Activated T-helper 2 cell treated with anti-CD3 and anti-CD28 coated beads, Interferon-gamma antibody, Interleukin-2, Interleukin-4, amounts not matched to agents 10 μg/mL and 5 μg/mL and 100 μg/mL, durations not matched to agents 14 hours and 24 hours and 36 hours (primary cell): ENCODE measurements at places on chromosomes 4 and X.

DNA sequence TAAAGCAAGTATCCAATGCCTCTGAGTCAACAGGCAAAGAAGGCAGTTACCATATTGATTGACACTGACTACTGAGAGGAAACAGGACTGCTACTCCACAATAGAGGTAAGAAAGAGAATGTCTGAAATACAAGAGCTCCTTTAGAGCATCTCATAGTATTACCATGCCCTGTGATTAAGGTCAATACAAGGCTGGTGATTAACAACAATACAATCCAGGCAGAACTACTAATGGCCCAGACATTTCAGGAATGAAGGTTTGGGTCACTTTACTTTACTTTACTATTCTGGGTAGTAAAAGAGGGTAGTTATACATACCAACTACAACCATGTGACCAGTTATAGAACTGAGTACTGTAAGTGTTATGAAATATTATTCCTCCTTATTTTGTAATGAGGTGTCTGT, 44.5 kb downstream of the BRWD3 start:
- peaks cover 24% of the 10 kb centered on the region for H3K4me1 ChIP-seq
- H3K27me3 ChIP-seq: no peaks in the 10 kb centered on the region
- DNase-seq: no peak
- no peak overlapping the region for H3K27ac ChIP-seq
- no peak overlapping the region for H3K4me3 ChIP-seq

DNA sequence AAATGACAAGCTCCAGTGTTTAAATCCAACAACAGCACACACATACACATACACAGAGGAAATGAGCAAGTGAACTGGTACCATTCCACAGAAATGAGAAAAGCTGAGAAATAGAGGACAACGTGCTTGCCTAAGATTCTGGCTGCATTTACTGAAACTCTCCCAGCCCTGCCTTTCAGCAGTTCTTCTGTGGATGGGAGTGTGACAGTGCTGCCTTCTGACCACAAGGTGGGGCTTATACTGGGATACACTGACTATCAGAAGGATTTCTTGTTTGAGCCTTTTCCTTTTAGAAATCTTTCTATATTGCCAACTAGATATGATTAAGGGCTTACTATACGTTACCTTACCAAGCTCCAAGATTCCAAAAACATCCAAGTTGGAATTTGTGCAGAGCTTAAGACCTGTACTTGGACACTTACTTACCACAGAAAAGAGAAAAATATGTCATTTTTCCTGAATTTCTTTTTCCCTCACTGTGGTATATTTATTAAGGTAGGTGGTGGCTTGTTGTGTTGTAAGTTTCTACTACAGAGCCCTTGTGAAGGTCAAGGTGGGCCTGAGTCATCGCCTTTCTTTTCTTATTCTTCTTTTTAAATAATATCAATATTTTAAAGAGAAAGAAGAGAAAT, 10.7 kb upstream of the CXCL8 start:
- H3K4me3 ChIP-seq: no peak overlapping the region
- H3K27ac ChIP-seq: no peak overlapping the region
- H3K4me1 ChIP-seq: peaks cover 18% of the 10 kb centered on the region

DNA sequence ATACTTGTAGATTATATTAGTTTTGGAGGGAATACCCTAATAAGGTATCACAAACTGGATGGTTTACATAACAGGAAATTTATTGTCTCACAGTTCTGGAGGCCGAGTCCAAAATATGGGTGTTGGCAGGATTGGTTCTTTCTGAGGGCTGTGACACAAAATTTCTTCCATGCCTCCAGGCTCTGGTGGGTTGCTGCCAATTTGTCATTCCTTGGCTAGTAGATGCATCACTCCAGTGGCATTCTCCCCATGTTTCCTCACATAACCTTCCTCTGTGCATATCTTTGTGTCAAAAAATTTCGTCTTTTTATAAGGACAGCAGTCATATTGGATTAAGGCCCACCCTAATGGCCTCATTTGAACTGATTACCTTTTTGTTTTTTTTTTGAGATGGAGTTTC, 49.3 kb downstream of the APELA start:
- H3K4me3 ChIP-seq: no peak overlapping the region
- no peaks in the 10 kb centered on the region for H3K36me3 ChIP-seq
- no peaks in the 10 kb centered on the region for H3K4me1 ChIP-seq
- DNase-seq: no peak
- no peaks in the 10 kb centered on the region for H3K27me3 ChIP-seq

DNA sequence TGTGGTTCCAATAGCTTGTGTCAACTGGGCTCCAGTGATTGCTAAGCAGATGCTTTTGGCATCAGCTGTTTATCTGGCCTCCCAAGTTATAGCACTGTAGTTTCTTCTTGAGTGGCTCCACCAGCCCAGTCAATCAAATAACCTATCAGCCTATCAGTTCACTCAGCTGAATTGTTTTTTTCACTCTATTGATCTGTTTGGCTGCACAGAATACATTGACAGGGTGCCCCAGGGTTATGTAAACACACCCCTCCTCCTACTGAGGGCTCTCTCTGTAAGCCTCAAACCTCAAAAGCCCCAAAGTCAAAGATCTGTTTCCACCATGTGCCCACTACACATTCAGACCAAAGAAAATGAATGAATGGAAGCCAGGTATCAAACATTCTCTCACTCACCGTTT, 214.0 kb downstream of the HS6ST2 start:
- peaks cover 12% of the 10 kb centered on the region for H3K4me1 ChIP-seq
- no peak for DNase-seq
- H3K36me3 ChIP-seq: no peaks in the 10 kb centered on the region
- H3K4me3 ChIP-seq: no peak overlapping the region

GRCh38 chr4:153234885-153235284, 30.6 kb downstream of the TRIM2 start:
- peaks cover 24% of the 10 kb centered on the region for H3K27me3 ChIP-seq
- peaks cover 8% of the 10 kb centered on the region for H3K4me1 ChIP-seq
- H3K4me3 ChIP-seq: no peak overlapping the region
- no peak overlapping the region for H3K27ac ChIP-seq
- DNase-seq: no peak

GRCh38 chrX:22314692-22315091, 42.0 kb downstream of the CBLL2 start:
- H3K4me3 ChIP-seq: no peak overlapping the region
- no peak for DNase-seq
- no peaks in the 10 kb centered on the region for H3K4me1 ChIP-seq
- H3K36me3 ChIP-seq: no peaks in the 10 kb centered on the region

DNA sequence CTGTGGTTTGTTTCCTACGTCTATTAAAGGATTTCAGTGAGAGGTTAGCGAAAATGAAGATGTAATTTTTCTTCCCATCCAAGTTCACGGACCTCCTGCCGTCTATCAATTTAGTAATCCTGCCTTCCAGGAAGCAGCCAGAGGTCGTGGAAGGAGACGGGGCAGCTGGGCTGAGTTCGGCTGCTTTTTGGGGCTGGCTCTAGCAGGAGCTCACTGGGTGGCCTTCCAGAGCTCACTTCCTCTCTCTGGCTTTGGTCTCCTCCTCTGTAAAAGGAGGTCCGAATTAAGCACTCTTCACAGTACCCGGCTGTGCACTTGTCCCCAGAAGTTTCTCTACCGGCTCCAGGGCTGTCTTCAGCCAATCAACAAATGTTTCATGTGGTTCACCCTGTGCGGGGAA, 295.4 kb downstream of the BCOR start:
- peaks cover 4% of the 10 kb centered on the region for H3K36me3 ChIP-seq
- H3K27me3 ChIP-seq: no peaks in the 10 kb centered on the region
- peaks cover 5% of the 10 kb centered on the region for H3K4me1 ChIP-seq
- no peak overlapping the region for H3K27ac ChIP-seq

- H3K4me1 ChIP-seq: no peaks in the 10 kb centered on the region
- no peaks in the 10 kb centered on the region for H3K36me3 ChIP-seq
- no peak for DNase-seq
- no peaks in the 10 kb centered on the region for H3K27me3 ChIP-seq
- no peak overlapping the region for H3K4me3 ChIP-seq
Measured at GRCh38 chr4:148261848-148262247, 180.4 kb downstream of the NR3C2 start.

DNA sequence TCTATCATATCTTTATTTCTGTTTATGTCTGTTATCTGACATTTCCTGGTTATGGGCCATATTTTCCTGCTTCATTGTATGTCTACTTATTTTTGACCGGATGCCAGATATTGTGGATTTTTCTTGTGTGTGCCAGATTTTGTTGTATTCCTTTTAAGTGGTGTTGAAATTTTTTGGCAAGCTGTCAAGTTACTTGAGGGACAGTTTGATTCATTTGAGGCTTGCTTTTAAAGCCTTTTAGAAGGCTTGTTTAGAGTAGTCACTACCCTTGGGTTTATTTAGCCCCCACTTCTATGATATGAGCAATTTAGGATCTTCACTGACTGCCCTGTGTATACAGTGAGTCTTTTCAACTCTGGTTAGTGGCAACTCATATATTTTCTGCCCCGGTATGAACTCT, 29.2 kb upstream of the NPY2R start:
- H3K36me3 ChIP-seq: no peaks in the 10 kb centered on the region
- no peak for DNase-seq
- H3K4me3 ChIP-seq: no peak overlapping the region
- no peaks in the 10 kb centered on the region for H3K4me1 ChIP-seq
- no peak overlapping the region for H3K27ac ChIP-seq
- H3K27me3 ChIP-seq: no peaks in the 10 kb centered on the region

GRCh38 chr4:26238426-26238777, 82.4 kb upstream of the RBPJ start:
- DNase-seq: no peak
- H3K27me3 ChIP-seq: no peaks in the 10 kb centered on the region
- H3K27ac ChIP-seq: peak overlapping the region; percentile 81
- H3K4me1 ChIP-seq: peaks cover 22% of the 10 kb centered on the region
- no peak overlapping the region for H3K4me3 ChIP-seq

DNA sequence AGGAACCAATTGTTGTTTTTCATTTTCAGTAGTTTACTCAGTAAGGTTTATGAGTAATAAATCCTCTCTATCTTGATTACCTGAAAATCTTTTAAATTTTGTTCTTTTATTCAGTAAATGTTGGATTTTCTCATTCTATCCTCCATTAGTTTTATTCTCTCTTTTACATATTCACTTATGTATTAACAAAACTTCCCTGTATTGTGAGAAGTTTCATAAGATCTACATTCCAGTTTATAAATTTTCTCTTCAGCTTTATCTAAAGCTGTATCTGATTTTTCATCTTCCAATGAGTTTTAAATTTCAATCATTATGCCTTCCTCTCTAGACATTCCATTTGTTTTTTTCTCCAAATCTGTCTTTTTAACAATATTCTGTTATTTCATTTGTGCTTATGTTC, 310.2 kb downstream of the UNC5C start:
- peaks cover 7% of the 10 kb centered on the region for H3K36me3 ChIP-seq
- no peak overlapping the region for H3K4me3 ChIP-seq
- no peaks in the 10 kb centered on the region for H3K4me1 ChIP-seq
- H3K27me3 ChIP-seq: no peaks in the 10 kb centered on the region

GRCh38 chr4:94284889-94285288, 57.7 kb downstream of the HPGDS start:
- no peak for DNase-seq
- H3K4me1 ChIP-seq: peaks cover 4% of the 10 kb centered on the region
- no peak overlapping the region for H3K27ac ChIP-seq
- no peaks in the 10 kb centered on the region for H3K27me3 ChIP-seq
- peaks cover 62% of the 10 kb centered on the region for H3K36me3 ChIP-seq
- H3K4me3 ChIP-seq: no peak overlapping the region

DNA sequence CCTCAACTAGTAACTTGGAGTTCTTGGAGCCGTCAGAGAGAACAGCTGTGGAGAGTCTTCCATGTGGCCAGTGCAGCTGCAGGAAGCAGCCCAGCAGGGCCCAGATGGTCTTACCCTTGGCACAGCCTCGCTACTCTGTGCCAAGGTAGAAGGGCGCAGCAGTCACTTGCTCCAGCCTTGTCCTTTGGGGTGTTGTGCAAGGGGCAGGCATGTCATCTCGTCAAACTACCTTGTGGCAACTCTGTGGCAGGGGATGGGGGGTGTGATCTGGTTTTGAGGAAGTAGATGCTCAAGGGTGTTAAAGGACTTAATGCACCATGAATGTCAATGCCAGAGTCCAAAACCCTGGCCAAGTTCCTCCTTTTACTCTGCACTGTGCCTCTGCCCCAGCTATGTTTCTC, 34.2 kb upstream of the TBC1D14 start:
- no peak overlapping the region for H3K4me3 ChIP-seq
- H3K27ac ChIP-seq: no peak overlapping the region
- peaks cover 47% of the 10 kb centered on the region for H3K36me3 ChIP-seq

GRCh38 chr4:127421437-127421836, 211.3 kb upstream of the INTU start:
- no peak overlapping the region for H3K27ac ChIP-seq
- no peak overlapping the region for H3K4me3 ChIP-seq
- no peaks in the 10 kb centered on the region for H3K27me3 ChIP-seq
- no peak for DNase-seq

DNA sequence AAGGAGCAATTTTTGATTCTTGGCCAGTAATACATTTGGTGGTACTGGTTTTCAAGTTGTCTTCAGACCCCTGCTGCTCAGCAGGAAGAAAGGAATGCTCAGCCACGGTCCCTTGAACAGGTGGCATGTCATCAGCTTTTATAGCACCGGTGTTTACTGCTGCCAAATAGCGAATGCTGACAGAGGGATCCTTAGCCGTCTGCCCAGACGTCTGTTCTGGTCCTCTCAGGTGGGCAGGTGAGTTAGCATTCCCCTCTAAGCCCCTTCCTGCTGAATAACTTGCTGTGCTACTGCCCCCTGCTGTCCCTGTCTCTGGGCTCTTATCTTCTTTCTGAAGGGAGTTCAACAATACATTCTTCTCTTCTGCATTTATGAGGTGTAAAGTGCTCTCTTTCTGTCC, 28.4 kb downstream of the BOD1L1 start:
- no peaks in the 10 kb centered on the region for H3K4me1 ChIP-seq
- H3K27me3 ChIP-seq: no peaks in the 10 kb centered on the region
- no peak overlapping the region for H3K4me3 ChIP-seq
- H3K27ac ChIP-seq: no peak overlapping the region

DNA sequence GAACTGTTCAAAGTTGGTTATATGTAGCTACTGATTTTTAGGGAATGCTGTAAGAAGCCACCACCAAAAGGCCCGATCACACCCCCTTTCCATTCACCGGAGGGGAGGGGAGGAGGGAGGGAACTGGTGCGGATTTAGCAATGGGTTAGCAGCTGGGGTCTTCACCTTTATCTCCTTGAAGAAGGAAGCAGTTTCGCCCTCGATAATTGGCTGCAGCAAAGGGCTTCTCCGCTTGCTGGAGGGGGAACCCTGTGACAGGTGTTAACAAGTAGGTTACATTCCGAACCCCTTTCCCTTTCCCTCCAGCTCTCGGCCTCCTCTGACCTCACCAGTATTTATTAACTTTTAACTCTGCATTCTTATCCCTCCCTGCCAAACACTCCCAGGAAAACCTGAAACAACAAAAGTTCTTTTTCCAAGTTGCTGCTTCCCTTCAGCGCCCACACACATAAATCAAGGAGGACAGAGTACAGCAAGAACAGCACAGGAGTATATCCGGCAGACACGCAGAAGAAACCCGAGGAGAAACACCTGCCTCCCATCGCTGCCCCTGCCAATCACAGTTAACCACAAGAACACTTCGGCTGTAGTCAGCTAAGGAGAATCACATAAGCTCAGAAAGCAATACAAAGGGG, 39.8 kb upstream of the NAP1L5 start:
- DNase-seq: no peak
- no peaks in the 10 kb centered on the region for H3K27me3 ChIP-seq
- H3K4me1 ChIP-seq: peaks cover 4% of the 10 kb centered on the region

GRCh38 chr4:41227902-41228301, 13.6 kb upstream of the APBB2 start:
- H3K27me3 ChIP-seq: peaks cover 1% of the 10 kb centered on the region
- no peak overlapping the region for H3K27ac ChIP-seq
- H3K36me3 ChIP-seq: no peaks in the 10 kb centered on the region
- no peak for DNase-seq
- H3K4me1 ChIP-seq: no peaks in the 10 kb centered on the region
